ENCODE measurements at places on chromosomes 4 and X. TPM values are rescaled to one million over a fixed set of nuclear protein-coding genes. Genes with fewer than 3 reads are reported as not detected.

DNA sequence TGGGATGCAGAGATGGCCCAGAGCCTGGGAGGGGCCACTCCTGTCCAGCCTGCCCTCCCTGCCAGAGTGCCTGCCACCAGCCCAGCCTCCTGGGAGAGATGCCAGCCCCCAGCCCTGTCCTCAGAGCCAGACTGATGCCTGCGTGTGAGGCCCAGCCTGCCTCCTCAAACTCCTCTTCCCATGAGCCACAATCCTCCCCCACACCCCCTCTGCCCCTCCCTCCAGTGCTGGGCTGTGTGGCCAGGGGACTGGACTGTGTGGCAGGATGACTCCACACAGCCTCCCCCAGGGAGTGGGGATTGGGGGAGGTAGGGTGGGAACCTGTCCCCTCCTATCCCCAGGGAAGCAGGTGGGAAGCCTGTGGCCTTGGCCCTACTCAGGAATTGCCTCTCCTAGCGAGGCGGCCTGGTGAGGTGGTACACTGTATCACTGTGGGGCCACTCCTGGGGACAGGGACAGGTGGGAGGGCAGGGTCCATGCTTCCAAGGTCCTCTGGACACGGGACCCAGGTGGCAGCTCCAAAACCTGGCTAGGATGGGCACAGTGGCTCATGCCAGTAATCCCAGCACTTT is 4.3 kb upstream of the SH3BP2 start:
- DNase-seq, result no peak

DNA sequence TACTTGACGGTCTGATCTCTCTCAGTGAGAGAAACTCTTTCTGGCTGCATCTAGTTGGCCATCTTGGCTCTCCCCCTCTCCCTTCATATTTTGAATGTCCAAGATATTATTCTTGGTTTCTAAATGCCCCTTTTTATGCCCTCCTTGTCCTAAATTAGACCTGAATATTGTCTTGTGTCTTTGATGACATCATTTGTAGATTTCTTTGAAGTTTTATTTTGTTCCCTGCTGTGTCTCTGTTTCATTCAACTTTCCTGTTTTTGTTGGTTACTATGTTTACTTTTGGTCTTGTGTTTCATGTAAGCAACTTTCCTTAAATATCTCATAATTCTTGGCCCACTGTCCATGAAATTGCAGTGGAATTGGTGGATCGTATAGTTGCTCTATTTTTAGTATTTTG is 46.1 kb upstream of the PASD1 start:
- DNase-seq, result no peak

- DNase-seq, result no peak
These were observed 151.4 kb upstream of the STX18 start for GRCh38 chr4:4693258-4693657.

GRCh38 chr4:185597532-185598188 is 62.4 kb upstream of the PDLIM3 start:
- DNase-seq, result no peak

GRCh38 chr4:7513671-7514070 is 78.9 kb upstream of the PSAPL1 start:
- no peak for DNase-seq

DNA sequence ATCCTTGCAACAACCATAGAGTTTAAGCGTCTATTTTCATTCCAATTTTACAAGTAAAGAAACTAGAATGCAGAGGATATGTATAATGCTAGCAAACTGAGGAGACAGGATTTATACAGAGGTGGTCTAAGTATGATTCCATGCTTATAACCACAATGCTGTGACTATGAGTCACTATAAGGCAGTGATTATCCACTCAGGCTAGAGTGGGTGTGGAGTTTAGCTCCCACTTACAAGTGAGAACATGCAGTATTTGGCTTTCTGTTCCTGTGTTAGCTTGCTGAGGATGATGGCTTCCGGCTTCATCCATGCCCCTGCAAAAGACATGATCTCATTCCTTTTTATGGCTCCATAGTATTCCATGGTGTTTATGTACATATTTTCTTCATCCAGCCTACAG is 41.6 kb upstream of the EDA2R start:
- no peak for DNase-seq

The SH3BP2 gene
- total RNA-seq, result 63.9 TPM

The MND1 gene
- not detected for total RNA-seq

GRCh38 chr4:83894831-83895230 is 358.9 kb downstream of the GPAT3 start:
- no peak for DNase-seq

GRCh38 chr4:157791236-157791635 is 381.6 kb downstream of the GASK1B start:
- DNase-seq, result no peak

- no peak for DNase-seq
These were observed 203.0 kb downstream of the MAML3 start for GRCh38 chr4:139951021-139951420.

DNA sequence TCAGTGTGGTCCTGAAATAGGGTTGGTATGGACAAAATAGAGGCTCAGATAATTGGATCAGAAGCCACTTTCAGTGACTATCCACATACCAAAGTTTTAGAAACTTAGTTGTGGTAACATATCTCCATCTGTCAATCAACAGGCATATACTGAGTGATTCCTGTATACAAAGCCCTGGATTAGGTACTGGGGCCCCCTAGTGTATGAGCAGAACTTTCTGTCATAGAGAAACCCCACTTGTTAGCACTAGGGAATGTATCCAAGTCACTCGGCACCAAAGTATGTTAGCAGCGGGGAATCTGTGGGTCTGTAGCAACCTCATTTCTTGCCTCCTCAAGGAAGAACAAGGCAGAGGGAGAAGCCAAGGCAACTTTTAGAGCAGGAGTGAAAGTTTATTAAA is 50.7 kb downstream of the MAP7D3 start:
- DNase-seq, result no peak

- DNase-seq, result no peak
These were observed 408.6 kb downstream of the FAM47B start for GRCh38 chrX:35351212-35351611.

DNA sequence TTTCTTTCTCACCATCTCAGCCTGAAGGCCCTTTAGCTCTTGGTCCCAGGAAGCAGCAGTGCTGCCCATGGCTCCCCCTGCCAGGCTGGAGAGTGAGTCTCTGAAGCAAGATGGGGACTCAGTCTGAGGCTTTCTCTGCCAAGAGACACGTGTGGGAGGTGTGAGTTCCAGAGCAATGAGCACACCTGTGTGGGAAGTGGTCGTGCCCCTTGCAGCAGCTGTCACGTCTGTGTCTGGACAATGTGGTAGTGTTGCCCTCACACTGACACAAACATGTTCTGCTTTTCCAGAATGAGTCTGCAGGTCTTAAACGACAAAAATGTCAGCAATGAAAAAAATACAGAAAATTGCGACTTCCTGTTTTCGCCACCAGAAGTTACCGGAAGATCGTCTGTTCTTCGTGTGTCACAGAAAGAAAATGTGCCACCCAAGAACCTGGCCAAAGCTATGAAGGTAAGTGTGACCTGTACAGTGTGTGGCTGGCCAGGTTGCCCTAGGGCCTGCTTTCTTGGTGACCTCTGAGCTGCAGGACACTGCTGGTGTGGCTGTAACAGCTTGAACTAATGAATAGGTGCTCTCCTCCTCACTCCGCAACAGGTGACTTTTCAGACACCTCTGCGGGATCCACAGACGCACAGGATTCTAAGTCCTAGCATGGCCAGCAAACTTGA is 1.9 kb downstream of the TACC3 start:
- DNase-seq, result no peak

The PABPC5 gene
- total RNA-seq, result 1.1 TPM

GRCh38 chr4:176274441-176274840 is 5.4 kb upstream of the ASB5 start:
- no peak for DNase-seq

DNA sequence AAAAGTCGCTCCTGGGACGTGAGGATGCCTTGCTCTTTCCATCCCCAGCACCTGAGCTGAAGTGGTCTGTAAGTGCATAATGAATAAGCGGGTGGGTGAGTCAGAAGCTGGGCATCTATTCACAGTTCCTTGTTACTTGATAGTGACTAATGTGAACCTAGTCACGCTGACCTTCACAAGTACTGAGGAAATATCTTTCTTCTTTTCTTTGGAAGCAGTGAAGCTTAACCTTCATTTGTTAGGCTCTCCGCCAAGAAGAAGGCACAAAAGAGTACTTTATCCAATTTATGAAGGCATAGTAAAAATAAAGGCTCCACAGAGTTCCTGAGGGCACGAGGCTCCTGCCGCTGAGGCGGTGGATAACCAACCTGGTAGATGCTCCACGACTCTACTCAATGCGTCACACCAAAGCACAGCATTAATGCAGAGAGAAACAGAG is 475.7 kb upstream of the SLIT2 start:
- DNase-seq, result no peak

GRCh38 chr4:86034616-86035015 is 325.2 kb downstream of the MAPK10 start:
- no peak for DNase-seq

Measured in mesenteric fat pad (tissue), 1 donor.